Activated CD4-positive, alpha-beta memory T cell treated with anti-CD3 and anti-CD28 coated beads for 36 hours (primary cell): ENCODE measurements at places on chromosomes 3 and 15.

DNA sequence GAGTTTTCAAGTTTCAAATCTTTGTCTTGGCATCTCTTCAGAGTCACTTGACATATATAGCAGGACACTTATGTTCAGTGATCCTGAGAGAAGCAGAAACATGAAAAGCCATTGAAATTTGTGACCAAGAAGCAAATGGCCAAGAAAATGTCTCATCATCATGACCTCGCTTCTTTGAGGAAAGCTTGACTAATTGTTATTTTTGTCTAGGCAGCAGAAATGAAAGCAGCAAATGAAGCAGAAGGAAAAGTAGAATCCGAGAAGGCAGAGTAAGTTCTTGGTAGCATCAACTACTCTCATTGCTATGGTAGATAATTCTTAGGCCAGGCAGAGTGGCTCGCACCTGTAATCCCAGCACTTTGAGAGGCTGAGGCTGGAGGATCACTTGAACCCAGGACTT, 127.7 kb upstream of the CHRM5 start:
- DNase-seq: no peak

DNA sequence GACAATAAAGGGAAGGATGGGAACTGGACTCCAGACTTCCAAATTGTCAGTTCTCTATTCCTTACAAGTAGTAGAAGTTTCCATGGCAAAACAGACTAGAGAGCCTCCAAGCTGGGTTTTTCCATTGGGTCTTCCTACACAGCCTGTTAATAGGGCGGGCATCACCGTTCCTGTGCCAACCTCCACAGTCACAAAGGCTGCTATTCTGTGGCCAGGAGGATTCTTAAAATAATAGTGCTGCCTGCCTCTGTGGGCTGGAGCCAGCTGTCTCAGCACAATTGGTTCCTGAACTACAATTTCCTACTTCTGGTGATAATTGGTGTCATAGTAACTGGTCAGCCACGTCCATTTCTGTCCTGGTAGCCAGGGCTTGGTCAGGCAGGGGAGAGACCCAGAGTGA, 38.6 kb downstream of the LYZL4 start:
- DNase-seq: no peak

DNA sequence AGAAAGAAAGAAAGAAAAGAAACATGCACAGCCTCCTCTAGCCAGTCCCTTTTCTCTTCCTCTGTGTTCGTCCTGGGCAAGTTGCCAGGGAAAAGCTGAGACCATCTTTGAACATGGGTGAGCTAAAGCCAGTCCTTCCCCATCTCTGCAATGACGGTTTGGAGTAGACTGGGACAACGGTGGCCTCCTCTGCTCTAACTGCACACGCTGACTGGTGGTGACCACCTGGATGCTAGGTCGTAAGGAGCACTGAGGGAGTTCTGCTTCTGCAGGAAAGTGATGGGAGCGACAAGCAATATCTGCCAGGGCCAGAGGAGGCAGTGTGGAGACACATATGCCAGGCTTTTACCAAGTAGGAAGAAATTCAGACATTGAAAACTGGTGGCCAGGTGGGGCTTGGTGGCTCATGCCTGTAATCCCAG, 111.7 kb downstream of the NUP210 start:
- DNase-seq: peak; percentile 41

DNA sequence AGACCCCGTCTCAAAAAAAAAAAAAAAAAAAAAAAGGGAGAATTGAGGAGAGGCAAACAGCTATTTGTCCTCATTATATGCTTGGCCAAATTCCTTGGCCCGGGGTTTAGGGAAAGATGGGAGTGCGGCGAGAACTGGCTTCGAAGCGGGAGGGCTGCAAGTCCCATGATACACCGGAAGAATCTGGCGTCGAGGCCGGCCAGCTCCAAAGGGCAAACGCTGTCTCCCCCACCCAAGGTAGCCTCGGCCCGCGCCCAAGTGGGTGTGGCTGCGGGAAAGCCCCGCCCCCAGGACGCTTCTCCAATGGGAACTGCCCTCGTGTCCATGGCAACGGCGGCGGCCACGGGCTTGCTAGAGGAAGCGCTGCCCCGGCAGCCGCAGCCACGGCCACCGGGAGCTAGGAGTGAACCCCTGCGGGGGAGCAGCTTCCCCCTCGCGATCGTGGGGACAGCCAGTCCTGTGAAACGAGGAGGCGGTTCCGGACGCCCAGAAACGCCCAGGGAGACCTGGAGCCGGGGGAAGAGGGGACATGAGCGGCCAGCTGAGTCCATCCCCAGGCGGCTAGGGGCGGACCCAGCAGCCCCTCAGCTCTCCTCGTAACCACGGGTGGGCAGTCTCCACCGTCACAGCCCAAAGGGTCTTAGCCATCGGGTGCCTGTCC, at the start of gene TTLL13:
TSS of gene TTLL13 (plus strand) at position 354 of the 661 bp plus-strand sequence. CDS start 1,075 bp downstream, outside the sequence.
- peak; percentile 89 for DNase-seq

- no peak for DNase-seq
Observed at GRCh38 chr3:130981469-130981868, 45.2 kb downstream of the ASTE1 start.

- DNase-seq: no peak
Observed at GRCh38 chr3:19738846-19739245, 195.2 kb downstream of the EFHB start.

GRCh38 chr15:22827125-22827524, 11.3 kb upstream of the NIPA2 start:
- DNase-seq: no peak

DNA sequence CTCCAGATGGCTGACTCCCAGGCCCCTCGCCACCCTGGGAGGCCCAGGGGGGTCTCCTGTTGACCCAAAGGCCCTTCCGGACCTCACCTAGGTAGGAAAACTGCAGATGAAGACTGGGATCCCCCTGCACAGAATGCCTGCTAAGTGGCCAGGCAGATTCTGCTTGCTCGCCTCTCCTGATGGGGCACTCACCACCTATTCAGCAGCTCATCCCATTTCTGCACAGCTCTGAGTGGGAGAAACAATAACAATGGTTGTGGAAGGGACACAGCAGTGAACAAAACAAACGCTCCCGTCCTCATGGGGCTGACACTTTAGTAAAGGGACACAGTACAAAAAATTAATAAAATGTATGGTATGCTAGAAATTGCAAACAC, 24.9 kb upstream of the FGD5 start:
- DNase-seq: no peak

GRCh38 chr15:57873564-57874209, 167.2 kb downstream of the POLR2M start:
- no peak for DNase-seq

GRCh38 chr3:25711090-25711489, 46.4 kb upstream of the TOP2B start:
- no peak for DNase-seq

DNA sequence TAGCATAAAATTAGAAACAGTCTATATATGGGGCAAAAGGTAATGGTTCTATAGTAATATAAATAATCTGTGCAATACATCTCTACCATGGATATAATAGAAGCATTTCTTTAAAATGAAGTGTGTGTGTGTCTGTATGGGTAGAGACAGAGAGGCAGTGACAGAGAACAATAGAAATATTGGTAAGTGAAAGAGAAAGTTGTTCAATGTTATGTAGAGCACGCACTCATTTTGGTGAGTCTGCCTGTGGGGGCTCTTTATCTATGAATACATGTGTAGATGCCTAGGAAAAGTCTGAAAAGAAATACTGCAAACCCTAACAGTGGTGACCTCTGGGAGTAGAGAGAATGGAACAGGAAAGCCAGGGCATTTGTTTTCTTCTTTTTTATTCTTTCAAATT, 182.6 kb downstream of the STAC start:
- no peak for DNase-seq

DNA sequence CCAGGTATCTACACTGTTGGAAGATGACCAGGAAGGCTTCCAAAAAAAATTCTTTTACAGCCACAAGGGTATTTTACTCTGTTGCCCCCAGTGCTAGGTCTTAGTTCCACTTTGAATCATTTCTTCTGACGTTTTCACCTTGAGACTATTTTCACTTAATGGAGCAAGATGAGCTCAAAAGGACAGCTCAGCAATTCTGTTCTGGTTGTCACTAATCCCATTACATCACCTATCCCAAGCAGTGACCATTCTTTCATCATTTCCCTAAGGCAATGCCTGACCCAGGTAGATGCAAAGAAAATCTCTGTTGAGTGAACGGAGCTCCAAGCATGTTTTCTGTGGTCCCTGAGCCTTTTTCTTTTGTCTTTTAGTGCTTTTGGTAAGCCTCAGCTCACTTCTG, 210.0 kb downstream of the KCNAB1 start:
- DNase-seq: no peak

GRCh38 chr3:60017631-60018030, 967.8 kb upstream of the CFAP20DC start:
- DNase-seq: peak; percentile 71

GRCh38 chr3:79846148-79846933, 78.5 kb upstream of the ROBO1 start:
- no peak for DNase-seq
